Lung microvascular endothelial cell (primary cell): ENCODE measurements at places on chromosomes 12 and 14. TPM values are rescaled to one million over a fixed set of nuclear protein-coding genes. Genes with fewer than 3 reads are reported as not detected.
A peak's percentile ranks its signal among the peaks of the same experiment; 100 is the strongest.

OVCH1 gene
- total RNA-seq: under 0.01 TPM in 1 of 2 replicates, not detected in the other

GRCh38 chr12:49336645-49337584, at the start of gene C1QL4:
Gene C1QL4, minus strand, starts transcription at chr12:49337188. Its CDS starts 711 bp downstream, at chr12:49336477.
- DNase-seq: peak; percentile 72

GRCh38 chr12:94689646-94690036, 39.3 kb upstream of the TMCC3 start:
- DNase-seq: no peak

DNA sequence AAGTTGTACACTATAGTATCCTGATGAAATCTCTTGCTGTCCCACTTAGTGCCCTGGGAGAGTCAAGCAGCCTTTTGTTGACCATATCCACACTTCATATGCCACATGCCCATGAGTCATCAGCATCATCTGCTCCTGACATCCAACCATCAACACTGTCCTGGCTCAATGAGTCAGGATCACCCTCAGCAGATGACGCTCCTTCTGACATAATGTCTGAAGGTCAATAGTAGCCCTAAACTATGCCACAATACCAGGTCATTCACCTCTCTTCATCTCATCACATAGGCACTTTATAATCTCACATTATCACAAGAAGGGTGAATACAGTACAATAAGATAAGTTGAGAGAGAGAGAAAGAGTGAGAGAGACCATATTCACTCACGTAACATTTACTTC, 369.0 kb upstream of the FAR2 start:
- peak; percentile 18 for DNase-seq

- DNase-seq: no peak
Observed at GRCh38 chr12:122005252-122005776, 16.4 kb upstream of the BCL7A start.

DNA sequence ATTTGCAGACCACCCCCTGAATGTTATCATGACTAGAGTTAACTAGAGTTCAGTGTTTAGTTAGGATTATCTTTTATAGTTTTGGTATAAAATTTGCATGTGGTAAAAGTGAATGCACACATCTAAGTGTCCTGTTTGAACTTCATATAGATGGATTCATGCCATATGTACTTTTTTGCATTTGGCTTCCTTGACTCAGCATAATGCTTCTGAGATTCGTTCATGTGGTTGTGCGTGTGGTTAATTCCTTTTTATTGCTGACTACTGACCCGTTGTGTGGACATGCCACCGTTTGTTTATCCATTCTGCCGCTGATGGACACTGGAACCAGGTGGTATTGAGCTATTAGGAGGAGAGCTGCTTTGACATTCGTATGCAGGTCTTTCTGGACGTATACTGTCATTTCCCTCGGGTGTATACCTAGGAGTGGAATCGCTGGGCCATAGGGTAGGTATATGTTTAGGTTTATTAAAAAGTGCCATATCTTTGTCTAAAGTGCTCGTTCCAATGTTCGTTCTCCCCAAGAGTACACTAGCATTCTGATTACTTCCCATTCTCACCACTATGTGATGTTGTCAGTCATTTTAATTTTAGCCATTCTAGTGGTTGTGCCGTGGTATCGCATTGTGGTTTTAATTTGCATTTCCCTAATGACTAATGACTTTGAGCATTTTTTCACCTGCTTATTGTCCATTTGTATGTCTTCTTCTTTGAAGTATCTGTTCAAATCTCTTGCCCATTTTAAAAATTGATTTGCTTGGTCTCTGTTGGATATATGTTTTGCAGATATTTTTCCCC, 37.7 kb downstream of the RIN3 start:
- DNase-seq: no peak

- DNase-seq: peak; percentile 18
Observed at GRCh38 chr14:55146425-55146824, 17.4 kb downstream of the LGALS3 start.
